PC-9 (cell line): ENCODE measurements at places on chromosomes 7 and 10. TPM values are rescaled to one million over a fixed set of nuclear protein-coding genes. Genes with fewer than 3 reads are reported as not detected.

GRCh38 chr10:80170026-80170425 lies 35.3 kb downstream of the ANXA11 start:
- no peak overlapping the region for H3K27ac ChIP-seq
- peaks cover 14% of the 10 kb centered on the region; the same call in 1 of the 2 replicates for H3K36me3 ChIP-seq
- no peaks in the 10 kb centered on the region for H3K27me3 ChIP-seq
- H3K4me3 ChIP-seq = no peak overlapping the region
- DNase-seq = no peak

The SORBS1 gene
- total RNA-seq = 5.0 and 5.5 TPM in 2 replicates

GRCh38 chr10:69780077-69780476 lies 21.6 kb upstream of the COL13A1 start:
- H3K4me1 ChIP-seq = no peaks in the 10 kb centered on the region
- H3K27ac ChIP-seq = no peak overlapping the region
- H3K27me3 ChIP-seq = peaks cover 64% of the 10 kb centered on the region
- H3K4me3 ChIP-seq = no peak overlapping the region
- H3K36me3 ChIP-seq = no peaks in the 10 kb centered on the region

The SFTPA1 gene
- not detected in 2 replicates for total RNA-seq

The PCLO gene
- 2.6 and 4.0 TPM in 2 replicates for total RNA-seq

DNA sequence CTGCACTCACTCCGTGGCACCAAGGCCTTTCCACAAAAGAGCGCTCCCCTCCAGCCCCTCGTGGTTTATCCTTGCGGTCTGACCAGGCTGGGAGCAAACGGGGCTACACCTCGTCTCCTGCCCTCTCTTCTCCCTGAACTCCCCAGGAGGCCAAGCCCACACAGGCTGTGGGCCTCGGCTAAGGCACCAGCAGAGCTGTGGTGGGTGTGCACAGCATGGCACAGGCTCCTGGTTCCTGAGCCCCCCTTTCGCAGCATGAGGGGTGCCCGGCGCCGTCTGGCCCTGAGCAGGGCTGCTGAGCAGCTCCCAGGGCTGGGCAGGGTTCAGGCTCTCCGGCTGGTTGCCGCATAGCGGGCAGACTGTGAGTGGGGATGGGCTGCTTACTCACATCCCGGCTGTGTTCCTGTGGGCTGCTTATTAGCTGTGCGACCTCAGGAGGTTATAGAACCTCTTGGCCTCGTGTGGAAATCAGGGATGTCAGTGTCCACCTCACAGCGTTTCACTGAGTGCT lies 90.4 kb downstream of the ZMIZ1 start:
- DNase-seq = no peak
- H3K4me1 ChIP-seq = peaks cover 62% of the 10 kb centered on the region
